ENCODE measurements at places on chromosomes 11 and 22.

- no peak for DNase-seq
These were observed 42.4 kb upstream of the PRODH start for GRCh38 chr22:18978506-18978905.

DNA sequence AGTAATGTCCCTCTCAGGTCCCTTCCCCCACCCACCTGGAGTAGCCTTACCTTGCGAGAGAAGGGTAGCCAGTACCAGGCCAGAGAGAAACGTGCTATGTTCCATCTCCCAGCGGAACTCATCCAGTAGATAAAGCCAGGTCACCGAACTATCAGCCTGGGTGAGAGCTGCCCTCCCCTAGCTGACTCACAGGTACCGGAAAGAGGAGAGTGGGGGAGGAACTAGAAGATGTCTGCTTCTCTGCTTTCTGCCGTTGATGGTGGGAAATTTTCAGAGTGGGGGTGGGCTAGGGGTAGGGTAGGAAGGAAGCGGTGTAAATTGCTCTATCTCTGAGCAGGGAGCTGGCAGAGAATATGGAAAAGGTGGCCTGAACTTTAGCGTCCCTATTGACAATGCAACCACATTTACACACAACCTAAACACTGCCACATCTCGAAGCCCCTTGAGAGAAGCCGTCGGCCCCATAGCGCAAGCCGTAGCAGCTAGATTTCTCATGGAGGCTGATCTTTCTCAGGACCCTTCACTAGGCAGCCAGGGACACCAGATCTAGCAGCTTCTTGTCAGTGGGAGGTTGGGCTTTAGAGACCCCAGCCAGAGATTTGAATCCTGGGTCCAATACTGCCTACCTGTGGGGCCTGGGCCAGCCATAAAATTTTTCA, at the start of gene CD3D:
CD3D (minus strand) TSS at position 203 of the 659 bp plus-strand sequence; CDS start at position 105, 98 bp downstream.
- peak; percentile 40 for DNase-seq

DNA sequence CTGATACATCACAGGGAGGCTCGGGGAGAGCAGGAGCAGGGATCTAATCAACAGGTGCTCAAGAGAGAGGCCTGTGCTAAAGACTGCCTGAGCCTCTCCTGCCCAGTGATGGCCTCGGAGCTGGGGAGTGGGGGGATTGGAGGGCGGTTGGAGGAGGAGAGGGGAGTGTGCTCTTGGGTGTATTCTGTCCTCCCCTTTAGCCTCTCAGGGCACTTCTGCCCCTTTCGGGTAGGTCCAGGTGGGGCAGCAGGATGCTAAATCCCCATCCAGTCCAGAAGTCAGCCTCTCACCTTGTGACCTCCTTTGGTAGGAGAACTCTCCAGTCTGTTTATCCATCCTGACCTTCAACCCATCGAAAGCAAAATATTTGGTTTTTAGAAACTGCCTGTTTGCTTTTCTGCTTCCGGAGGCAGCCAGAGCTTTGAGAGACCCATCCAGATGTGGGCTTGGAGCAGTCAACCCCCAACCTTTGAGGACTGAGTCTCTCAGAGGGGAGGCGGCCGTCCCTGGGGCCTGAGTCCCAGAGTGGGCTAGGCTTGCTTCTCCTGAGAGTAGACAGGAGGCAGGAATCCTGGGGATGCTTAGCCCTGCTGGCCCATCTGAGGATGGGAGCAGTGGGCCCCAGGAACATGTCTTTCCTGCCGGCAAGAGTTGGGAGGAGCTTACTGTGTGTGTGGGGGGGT, 105.2 kb upstream of the SYT13 start:
- no peak for DNase-seq

DNA sequence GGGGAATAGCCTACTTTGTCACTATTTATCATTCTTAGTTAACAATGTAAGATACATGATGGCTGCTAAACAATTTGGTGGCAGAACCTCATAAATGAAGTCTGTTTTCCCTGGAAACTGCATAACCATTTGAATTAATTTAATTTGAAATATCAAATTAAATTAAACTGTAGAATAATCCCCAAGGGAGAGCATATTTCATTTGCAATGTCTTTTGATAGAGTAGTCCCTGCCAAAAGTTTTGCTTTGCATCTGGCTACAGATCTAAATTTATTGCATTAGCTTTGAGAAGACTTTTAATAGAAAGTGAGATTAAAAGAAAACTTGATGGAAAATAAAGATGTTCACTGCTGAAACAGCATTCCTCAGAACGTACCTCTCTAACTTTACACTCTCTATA, 246.6 kb downstream of the KIRREL3 start:
- DNase-seq = no peak

DNA sequence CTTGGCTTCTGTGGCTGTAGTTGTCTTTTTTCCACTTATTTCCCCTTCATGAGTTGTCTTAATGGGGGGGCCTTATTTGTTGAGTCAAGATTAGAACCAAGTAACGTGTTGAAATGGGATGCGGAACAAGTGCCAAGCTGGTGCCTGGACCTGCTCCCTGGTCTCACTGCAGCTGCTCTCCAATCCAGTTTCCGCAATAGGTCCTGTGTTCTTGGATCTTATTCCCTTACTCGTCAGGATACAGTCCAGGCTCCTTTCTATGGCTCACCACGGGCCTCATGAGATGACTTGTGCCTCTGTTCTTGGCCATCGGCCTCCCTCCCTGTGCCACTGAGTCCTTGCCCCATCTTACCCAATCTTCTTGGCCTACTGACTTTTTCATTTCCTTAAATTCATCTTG, 159.6 kb upstream of the CADM1 start:
- no peak for DNase-seq

GRCh38 chr11:33988586-33989370, 62.8 kb upstream of the CAPRIN1 start:
- no peak for DNase-seq

DNA sequence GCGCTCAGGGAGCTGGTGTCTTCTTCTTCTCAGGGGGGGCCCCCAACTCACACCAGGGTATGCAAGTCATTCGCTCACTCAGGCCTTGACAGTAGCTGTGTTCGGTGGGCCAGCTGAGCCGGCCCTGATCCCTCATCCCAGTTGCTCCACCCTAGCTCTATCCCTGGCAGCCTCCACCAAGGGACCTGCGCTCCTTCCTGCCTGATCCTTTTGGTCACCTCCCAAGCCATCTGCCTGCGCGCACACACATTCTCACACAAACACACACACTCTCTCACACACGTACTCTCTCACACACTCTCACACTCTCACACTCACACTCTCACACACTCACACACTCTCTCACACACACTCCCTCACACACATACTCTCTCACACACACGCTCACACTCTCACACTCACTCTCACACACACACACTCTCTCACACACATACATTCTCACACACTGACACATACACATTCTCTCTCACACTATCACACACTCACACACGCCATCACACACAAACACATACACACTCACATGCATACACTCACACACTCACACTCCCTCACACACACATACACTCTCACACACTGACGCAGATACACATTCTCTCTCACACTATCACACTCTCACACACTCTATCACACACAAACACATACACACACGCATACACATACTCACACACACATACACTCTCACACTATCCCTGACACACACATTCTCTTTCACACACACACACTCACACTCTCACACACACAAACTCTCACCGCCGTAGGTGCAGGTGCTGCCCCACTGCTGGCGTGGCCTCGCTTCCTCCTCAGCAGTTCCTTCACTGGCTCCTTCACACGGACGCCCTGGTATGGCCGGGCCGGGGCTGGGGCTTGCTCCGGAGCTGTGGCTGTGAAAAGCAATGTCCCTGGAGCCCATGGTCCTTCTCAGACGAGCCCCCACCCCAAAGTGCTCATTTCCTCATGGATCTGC, 20.8 kb downstream of the POU2AF1 start:
- DNase-seq = no peak

- no peak for DNase-seq
These were observed 188.2 kb upstream of the TBCEL start for GRCh38 chr11:120835601-120836228.

GRCh38 chr22:31604746-31605705, 57.0 kb downstream of the PISD start:
- no peak for DNase-seq

DNA sequence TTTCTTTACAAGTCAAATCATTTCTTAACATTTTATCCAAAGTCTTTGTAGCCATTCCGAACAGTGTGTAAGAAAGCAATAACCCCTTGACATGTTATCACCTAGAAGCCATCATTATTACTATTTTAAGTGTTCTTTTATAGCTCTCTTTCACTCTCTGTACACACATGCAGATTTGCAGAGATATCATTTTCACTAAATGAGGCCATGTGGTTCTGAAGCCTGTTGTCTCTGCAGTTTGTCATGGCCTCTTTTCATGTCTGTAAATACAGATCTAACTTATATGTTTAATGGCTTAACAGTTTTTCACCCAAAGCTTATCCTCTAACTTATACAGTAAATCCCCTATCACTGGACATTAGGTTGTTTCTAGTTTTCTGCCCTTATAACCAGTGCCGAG, 166.8 kb downstream of the MYO18B start:
- no peak for DNase-seq

DNA sequence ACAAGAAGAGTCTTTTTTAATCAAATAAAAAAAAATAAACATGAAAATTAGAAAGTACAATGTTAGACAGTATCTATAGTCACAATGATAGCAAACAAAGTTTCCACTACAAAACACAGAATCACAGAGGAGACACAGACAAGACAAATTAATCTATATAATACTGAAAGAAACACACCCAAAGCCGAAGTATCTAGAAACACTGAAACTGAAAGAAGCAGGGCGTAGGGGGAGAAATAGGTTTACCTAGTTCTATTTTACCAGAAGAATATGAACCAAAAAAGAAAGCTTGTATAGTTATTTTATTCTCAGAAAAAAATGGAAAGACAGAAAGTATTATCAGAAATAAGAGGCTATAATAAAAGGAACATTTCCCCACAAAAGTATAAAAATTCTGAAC, 27.1 kb upstream of the NUP50 start:
- no peak for DNase-seq

DNA sequence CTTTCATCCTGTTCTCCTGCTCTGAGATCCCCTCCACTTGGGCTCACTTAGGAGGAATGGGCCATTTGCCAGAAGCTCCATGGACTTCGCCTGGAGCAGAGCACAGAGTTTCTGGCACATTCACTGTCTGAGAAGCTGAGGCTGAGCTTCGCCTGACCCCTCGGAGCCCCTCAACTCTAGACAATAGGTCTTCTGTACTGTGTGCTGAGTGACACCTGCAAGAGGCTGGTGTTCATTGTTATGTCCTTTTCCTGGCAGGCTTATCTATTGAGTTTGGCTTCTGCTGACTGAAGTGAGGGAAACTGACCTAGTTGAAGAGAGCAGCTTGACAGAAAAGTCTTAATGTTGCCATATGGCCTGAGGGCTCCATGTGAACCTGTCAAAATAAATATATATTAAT, 124.3 kb downstream of the EHF start:
- DNase-seq = no peak
